ENCODE measurements at places on chromosomes 2 and 18.
A peak's percentile ranks its signal among the peaks of the same experiment; 100 is the strongest.

GRCh38 chr2:128440666-128441340, 122.1 kb upstream of the HS6ST1 start:
- no peak for DNase-seq

DNA sequence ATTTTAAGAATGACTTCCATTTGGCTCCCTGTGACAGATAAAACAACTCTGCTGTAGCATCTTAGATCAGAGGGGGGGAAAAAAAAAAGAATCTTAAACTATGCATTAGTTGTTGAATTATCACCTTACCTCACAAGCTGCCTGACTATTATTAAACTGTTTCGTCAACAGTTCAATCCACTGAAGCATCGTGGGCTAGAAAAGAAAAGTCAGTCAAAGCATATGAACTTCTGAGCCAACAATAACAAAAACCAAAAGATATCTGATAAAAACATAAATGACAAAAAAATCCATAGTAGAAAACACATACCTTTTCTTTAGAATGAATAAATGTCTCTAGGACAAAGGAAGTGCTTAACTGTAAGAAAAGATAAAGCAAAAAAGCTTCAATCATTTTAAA, 73.7 kb downstream of the C2orf74 start:
- DNase-seq = no peak

DNA sequence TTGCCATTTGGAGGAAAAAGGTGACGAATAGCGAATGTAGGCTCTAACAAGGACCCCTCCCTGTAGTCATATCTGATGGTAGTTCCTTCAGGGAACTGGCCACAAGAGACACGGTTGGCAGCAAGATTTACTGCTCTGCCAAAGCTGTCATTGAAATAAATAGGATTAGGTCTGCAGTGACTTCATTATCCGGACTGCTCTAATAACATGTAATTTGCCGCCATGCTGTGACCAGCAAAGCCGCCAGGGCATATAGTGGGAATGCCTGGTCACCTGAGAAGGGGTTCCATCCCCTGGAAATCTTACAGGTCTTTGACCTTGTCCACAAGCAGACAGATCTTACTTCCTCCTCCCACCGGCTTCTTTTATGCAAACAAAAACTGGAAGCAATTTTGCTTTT, 59.4 kb upstream of the LAPTM4A start:
- DNase-seq = no peak

DNA sequence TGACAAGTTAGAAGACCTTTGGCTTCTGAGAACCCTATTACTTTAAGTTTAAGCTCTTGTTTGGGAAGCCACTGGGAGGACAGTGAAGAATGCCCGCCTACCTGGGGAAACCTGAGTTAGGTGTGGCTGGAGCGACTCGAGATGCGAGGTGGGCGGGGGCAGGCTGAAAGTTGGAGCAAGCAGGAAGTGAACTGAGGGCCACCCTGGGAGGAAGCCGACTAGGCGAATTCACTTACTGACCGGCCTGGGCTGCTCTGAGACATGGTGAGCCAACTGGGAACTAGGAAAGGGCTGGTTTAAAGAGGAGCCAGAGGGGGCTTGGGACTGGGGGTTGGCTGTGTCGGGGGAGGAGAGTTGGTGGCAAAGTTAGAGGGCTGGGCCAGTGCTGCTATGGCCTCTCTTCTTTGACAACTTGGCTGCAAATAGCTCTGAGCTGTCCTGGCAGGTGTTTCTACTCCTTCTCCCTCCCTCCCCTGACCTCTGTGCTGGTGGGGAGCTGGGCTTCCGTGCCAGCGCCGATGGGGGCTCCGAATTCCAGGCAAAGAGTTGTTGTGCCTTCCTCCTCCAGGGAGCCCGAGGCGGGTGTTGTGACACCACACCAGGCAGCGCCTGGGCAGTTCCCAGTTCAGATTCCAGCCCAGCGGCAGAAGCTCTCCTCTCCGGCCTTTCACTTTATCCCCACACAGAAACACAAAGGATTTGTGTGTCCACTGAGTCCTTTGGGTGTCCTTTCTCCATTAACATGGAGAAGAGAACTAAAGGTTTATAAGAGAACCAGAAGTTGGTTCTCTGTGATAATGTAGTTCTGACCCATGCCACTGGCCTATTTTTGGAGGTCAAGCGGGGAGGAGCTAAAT, at the start of gene VAMP8:
TSS of gene VAMP8 (plus strand) at position 201 of the 857 bp plus-strand sequence. CDS start at position 262, 61 bp downstream.
- peak; percentile 46 for DNase-seq

GRCh38 chr2:96436961-96437360, 68.2 kb downstream of the NEURL3 start:
- no peak for DNase-seq

DNA sequence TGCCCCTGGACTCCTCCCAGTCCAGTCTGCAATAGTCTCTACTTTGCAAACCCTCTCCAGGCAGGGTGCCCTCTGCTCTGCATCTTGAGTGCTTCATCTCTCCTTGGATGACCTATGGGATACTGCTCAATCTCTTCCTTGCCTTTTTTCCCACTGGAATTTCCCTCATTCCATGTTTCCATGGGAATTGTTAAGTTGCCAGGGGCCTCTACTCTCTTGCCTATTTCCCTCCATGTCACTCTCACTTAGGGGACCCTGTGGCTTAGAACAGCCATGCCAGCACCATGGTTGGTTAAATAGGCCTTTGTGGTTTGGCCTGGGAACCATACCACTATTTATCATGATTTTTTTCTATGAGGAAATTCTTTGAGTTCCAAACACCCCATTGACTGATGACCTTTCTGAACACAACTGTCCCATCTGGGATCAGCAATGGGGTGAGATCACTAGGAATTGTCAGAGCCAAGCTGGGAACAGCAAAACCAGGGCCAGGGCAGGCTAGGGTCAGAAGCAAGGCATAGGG, 91.4 kb upstream of the RBMS1 start:
- DNase-seq = no peak

DNA sequence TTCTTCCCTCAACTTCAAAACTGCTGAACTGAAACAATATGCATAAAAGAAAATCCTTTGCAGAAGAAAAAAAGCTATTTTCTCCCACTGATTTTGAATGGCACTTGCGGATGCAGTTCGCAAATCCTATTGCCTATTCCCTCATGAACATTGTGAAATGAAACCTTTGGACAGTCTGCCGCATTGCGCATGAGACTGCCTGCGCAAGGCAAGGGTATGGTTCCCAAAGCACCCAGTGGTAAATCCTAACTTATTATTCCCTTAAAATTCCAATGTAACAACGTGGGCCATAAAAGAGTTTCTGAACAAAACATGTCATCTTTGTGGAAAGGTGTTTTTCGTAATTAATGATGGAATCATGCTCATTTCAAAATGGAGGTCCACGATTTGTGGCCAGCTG, 8.4 kb downstream of the HOXD8 start:
- DNase-seq = no peak

DNA sequence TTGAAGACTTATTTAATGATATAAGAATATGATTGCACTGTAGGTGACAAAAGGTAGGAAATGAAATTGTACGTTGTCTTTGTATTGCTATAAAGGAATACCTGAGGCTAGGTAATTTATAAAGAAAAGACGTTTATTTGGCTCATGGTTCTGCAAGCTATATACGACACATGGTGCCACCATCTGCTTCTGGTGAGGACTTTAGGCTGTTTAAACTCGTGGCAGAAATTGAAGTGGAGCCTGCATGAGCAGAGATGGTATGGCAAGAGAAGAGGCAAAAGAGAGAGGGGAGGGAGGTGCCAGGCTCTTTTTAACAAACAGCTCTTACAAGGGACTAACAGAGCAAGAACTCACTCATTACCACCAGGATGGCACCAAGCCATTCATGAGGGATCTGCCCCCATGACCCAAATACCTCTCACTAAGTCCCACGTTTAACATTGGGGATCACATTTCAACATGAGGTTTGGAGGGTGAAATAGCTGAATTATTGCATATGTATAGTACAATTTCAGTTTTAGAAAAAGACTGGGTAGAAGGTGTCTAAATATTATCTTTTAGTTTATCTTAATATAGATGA, 86.8 kb downstream of the GULP1 start:
- DNase-seq = no peak

DNA sequence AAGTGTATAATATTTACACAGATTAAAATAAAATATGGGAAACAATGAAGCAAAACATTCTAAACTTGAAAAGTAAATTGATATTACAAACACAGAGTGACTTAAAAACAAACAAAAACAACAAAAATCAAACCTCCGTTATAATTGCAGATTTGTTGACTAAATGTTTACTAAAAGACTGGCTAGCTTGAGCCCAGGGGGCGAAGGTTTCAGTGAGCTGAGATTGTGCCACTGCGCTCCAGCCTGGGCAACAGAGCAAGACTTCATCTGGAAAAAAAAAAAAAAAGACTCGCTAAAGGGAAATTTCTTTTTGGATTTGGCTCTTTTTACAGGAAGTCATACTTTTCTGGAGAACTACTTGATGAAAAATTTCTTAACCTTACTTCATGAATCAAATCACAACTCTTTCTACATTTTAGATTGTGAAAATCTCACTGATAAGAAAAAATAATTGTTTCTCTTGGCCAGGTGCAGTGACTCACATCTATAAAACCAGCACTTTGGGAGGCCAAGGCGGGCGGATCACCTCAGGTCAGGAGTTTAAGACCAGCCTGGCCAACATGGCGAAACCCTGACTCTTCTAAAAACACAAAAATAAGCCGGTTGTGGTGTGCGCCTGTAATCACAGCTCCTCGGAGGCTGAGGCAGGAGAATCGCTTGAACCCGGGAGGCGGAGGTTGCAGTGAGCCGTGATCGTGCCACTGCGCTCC, 9.7 kb downstream of the TFPI start:
- DNase-seq = no peak

DNA sequence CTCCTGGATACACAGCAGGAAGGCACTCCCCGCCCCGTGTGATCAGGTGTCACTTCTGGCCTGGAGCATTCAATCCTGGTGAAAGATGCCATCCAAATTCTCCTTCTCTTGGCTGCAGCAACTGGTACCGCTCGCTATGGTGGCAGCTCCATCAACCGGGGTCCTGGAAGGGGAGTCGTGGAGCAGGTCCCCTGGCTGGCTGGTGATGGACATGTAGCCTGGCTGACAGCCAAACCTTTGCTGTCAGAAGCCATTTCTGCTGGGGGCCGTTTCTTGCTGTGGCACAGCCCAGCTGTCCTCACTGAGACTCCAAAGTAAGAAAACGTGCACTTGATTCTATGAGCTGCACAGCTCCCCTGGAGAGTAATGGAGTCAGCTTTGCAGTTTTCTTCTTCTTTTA, 7.1 kb upstream of the CYS1 start:
- DNase-seq = no peak

GRCh38 chr2:49037197-49037596, 117.1 kb downstream of the FSHR start:
- DNase-seq = no peak

DNA sequence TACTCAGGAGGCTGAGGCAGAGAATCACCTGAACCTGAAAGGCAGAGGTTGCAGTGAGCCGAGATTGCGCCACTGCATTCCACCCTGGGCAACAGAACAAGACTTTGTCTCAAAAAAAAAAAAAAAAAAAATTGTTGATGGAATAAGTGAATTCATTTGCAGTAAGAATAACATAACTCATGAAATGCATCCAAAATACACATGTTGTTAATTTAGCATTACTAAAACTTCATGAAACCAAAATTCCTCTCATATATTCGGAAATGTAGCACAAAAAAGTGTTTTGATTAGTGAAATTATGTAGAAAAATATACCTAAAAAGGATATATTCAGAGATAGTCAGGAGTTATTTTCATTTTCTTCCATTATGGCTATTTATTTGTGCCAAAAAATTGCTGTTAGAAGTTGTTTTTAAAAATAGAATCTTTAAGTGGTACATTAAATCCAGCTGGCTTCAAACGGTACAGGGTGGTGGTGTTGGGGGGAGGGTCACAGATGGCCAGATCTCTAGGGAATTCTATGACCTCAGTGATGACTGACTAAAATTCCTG, 78.2 kb upstream of the UGP2 start:
- no peak for DNase-seq

DNA sequence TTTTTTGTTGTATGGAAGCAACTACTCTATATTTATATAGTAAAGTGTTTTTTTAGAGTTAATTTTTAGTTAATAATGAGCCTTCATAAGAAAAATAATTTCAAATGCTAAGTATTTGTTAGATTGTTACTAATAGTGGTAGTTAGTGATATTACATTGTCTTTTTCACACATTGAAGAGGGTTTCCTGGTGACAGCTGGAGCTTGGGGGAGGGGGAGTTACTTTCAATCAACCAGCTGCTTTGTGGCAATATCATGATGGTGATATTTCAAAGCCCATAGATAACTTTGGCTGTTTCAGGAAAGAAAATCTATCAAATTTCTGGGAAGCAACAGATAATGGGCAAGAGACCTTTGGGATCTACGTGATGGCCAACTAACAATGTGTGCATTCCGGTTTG, 4.1 kb downstream of the RHBDD1 start:
- no peak for DNase-seq

- DNase-seq = no peak
Observed at GRCh38 chr18:49052891-49053644, 102.3 kb upstream of the SMAD7 start.

DNA sequence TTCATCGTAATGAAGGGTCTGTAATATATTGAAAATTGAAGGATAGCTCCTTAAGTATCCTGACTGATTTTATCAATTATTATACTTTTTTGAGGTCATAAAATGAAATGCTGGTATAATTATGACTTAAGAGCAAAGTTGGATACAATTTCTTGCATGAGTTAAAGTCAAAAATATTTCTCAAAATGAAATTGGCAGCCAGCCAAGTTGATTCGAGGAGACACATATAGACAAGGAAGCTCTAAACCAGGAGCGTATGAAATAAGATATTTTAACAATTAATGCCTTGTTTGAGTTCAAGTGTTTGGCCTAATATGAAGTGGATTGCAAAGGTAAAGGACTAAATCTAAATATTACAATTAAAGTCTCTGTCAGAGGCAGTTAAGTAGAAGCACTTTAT, 260.4 kb upstream of the DSEL start:
- DNase-seq = no peak

DNA sequence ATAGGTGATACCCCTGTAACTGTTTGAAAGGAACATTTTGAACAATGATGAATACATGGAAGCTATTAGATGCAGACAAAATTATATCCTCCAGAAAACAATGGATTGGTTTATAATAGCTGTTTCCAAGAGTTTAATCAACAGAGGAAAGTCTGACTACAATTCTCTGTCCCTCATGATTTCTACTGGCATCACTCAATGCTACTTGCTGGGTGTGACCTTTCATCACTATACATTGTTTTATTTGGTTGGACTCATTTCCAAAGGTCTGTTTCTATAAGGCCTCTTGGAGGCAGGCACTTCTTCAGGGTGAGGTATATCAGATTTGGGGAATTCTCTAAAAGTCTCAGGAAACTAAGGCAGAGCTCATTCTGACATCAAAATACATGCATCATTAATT, 636.1 kb upstream of the SLC8A1 start:
- no peak for DNase-seq

DNA sequence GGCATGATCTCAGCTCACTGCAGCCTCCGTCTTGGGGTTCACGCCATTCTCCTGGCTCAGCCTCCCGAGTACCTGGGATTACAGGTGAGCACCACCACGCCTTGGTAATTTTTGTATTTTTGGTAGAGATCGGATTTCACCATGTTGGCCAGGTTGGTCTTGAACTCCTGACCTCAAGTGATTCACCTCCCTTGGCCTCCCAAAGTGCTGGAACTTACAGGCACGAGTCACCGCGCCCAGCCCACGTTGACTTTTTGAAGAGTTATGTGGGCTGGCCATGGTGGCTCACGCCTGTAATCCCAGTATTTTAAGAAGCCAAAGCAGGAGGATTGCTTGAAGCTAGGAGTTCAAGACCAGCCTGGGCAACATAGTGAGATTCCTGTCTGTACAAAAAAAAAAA, 20.8 kb downstream of the CCL20 start:
- DNase-seq = no peak

GRCh38 chr18:45456090-45457021, 158.9 kb upstream of the SLC14A2 start:
- peak; percentile 24 for DNase-seq

- DNase-seq = no peak
Observed at GRCh38 chr2:122999821-123000220, 1025.3 kb upstream of the CNTNAP5 start.
